Activated naive CD8-positive, alpha-beta T cell treated with anti-CD3 and anti-CD28 coated beads, Interleukin-2, amount 10 ng/mL, durations not matched to agents 7 days and 5 days (primary cell): ENCODE measurements at places on chromosomes 6 and 20. TPM values are rescaled to one million over a fixed set of nuclear protein-coding genes. Genes with fewer than 3 reads are reported as not detected.

GRCh38 chr6:158270389-158271127, 41.7 kb upstream of the TULP4 start:
- DNase-seq = peak; percentile 36

DNA sequence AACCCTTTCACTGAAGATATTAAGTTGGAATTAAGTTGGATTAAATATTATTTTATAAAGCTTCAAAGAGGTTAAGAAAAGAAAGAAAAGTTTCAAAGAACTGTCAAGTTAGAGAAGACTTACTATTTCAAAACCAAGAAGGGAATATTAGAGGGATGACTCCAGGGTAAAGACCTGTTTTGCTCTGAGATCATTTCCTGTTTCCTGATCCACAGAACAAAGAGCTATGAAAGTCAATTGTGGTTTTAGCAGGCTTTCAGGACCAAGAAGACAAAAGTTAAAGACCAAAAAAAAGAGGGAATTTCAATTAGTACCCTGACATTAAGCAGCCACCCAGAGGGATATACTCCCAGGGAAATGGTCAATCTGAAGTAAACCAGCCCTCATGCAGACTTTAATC, 19.4 kb downstream of the ESF1 start:
- DNase-seq = no peak

Gene GLP1R
- total RNA-seq = not detected

- DNase-seq = no peak
Observed at GRCh38 chr6:167244064-167244960, 46.8 kb upstream of the UNC93A start.

DNA sequence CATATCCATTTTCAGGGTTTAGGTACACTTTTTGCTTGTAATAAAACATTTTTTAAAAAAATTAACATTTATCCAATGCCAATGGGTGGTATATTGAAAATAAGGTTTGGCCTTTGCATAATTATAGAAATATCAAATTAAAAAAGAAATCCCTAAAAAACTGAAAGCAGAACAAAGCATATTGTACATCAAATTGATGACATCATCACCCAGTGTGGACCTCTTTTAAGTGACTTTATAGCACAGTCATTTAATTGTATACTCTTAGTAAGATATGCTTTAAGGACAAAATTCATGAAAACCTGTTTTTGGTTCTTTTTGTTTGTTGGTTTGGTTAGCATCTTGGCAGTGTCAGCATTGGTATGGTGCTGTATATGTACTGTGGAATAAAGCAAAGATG, 1.4 kb upstream of the EEF1E1 start:
- no peak for DNase-seq

Gene CD83
- total RNA-seq = 11.5 TPM

Gene IP6K3
- total RNA-seq = not detected

Gene MUCL3
- not detected for total RNA-seq

GRCh38 chr20:63589261-63590217, 15.5 kb upstream of the HELZ2 start:
- DNase-seq = no peak

DNA sequence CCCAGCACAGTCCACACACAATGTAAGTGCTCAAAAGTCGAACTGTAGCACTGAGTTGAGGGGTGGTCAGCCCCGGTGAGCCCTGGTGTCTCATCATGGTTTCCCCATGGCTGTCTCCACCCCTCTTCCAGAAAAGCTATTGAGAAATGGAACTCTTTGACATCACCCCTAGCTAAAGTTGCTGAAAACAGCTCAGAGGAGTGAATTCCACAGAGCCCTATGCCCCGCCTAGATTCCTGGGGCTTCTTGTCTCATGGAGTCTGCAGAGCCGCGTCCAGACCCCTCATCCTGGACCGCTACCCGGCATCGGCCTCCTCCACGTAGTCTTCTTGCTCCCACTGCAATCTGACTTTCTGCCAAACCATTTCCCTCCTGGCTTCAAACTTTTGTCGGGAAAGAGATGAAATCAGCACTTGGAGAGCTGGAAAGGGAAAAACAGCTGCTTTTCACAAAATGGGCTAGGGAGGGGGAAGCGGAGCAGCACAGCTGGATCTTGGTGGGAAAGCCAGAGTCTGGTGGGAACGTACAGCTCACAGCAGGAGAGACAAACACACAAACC, 132.2 kb downstream of the SNX5 start:
- no peak for DNase-seq

Gene OVOL2
- total RNA-seq = not detected
